ENCODE measurements at places on chromosomes 2 and 18.

DNA sequence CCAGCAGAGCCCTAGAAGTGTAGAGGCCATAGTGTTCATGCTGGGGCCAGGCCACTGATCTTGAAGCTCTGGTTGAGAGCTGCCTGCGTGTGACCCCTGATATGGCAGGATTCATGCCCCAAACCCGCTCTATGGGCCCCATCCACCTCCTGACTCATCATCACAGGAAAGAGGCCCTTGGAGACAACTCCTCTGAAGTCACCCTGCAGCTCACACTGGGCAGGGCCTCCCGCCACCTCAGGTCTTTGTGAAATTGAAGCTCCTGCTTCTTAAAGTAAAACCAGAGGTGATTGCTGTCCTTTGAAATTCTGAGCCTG, 12.0 kb upstream of the TUBB6 start:
- peak; percentile 65 for DNase-seq

DNA sequence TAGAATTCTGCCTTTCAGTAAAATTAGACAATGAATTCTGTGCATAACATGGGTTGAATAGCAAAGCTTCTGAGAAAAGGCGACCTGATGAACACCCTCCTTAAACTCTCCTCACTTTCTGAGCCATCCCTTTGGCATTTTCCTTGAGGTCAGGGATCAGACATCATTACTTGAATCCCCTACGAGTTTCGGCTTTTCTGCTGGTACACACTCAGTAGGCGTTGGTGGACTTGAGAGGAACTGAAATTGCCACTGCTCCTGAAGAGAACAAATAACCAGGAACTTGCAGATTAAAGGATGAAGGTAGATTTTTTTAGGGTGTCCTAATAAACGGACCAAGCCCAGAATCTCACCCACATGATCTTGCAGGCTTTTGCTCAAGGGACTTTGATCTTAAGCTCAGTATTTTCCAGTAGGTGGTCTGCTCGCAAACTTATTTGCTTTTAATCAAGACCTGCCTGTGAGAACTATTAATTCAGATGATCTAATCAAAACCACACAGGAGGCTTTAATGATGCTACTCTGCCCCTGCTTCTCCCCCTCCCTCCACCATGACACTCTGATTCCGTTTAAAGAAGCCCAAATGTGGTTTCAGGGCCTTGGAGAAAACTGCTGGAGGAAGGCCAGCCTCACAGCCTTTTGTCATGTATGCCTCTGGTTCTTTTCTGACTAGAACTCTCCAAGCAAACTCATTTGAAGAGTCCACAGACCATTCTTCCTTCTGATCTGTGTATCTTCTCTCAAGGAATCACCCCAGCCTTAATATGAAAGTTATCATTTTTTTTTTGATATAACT, 124.9 kb downstream of the PRKCE start:
- DNase-seq, result no peak

DNA sequence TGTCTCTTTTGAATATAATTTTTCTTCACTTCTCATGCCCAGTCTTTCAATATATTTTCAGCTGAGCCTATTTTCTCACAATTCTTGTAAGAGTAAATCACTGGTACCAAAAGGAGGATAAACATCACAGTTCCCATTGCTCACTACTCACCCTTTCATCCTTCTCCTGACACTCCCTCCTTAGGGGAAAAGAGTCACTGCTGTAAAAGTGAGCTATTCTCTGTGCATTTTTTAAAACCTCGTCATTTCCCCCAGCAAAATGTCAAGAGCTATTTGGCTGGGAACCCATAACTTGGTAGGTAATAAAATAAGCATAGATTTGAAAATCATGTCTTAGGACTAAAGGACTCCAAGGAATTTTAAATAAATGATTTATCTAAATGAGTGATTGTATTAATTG, 340.1 kb upstream of the GYPC start:
- no peak for DNase-seq

GRCh38 chr2:240603081-240603835, 16.7 kb downstream of the CAPN10 start:
- no peak for DNase-seq

GRCh38 chr2:38602136-38602731, 494 bp downstream of the HNRNPLL start:
- DNase-seq, result no peak

DNA sequence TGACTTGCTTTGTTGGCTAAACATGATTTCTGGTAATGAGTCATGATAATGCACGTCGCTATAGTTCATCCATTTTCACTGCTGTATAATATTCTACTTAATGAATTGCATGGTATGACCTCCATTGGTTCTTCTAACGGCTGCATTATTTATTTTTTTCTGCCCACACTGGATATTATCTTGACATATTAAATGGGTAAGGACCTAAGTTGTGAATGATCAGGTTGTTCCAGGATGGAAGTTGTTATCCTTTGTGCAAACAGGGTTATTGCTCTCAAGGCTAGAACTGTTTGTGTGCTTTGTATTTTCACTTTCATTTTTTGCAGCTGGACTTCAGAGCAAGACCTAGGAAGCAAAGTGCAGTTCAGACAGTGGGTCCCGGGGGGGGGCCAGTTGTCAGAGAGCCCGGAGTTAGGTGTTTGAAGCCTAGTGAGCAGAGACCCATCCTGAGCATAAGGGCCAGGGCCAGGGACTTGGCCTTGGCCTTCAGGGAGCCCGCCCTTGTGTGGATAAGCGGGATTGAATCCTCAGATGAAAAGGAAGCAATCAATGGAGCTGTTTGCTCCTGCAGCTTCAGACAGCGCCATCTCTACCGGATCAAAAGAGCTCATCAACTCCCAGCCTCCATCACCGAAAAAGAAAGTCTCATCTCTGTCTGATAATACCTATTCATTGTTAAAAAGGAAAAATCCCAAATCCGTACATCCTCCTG, 48.2 kb downstream of the AGAP1 start:
- DNase-seq, result no peak

GRCh38 chr18:78773303-78773755, 206.3 kb upstream of the SALL3 start:
- no peak for DNase-seq

GRCh38 chr2:111100765-111101162, 19.9 kb upstream of the BCL2L11 start:
- DNase-seq, result no peak

DNA sequence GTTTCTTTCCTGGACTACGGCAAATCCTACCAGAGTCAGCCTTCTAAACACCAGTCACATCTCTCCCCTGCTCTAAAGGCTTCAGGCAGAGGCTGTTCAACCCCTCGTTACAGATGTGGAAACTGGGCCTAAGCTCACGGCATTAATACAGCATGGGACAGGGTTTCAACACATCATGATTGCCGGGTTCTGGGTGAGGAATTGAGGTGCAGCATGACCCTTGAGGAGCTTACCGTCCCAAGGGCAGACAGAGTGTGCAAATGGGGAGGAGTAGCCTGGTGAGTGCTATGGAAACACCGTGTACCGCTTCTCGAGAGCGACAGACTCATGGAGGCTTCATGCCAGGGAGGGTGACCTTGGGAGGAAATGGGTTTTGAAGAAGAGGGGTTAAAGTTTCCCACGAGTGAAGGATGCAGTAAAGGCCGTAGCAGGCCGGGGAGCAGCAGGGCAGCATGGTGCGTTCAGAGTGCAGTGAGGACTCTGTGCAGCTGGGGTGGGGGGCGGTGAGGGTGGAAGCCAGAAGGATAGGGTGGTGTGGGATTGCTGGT, 51.1 kb downstream of the TGOLN2 start:
- DNase-seq, result no peak

GRCh38 chr2:172102391-172103359, at the start of gene DLX2:
DLX2 (minus strand) TSS chr2:172102900; CDS start chr2:172102538, 362 bp downstream.
- peak; percentile 92 for DNase-seq

DNA sequence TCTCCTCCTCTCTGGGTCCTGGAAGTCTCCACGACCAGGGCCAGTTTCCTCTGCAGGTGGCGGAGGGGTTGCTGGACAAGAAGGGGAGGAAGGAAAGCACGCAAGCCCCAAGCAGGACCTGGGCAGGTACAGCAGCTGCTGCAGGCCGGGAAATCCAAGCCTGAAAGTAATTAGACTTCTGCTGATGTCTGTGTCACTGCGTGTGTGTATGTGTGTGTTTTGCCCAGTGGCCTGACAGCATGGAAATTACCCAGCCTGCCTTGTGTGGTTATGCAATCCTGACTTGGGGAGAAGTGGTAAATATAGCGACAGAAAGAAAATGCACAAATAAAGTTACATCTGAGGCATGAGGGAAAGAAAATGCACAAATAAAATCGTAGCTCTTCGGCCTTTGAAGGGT, 121.8 kb upstream of the ZBTB14 start:
- DNase-seq, result no peak

GRCh38 chr18:23244401-23244800, 109.1 kb downstream of the CABLES1 start:
- no peak for DNase-seq

DNA sequence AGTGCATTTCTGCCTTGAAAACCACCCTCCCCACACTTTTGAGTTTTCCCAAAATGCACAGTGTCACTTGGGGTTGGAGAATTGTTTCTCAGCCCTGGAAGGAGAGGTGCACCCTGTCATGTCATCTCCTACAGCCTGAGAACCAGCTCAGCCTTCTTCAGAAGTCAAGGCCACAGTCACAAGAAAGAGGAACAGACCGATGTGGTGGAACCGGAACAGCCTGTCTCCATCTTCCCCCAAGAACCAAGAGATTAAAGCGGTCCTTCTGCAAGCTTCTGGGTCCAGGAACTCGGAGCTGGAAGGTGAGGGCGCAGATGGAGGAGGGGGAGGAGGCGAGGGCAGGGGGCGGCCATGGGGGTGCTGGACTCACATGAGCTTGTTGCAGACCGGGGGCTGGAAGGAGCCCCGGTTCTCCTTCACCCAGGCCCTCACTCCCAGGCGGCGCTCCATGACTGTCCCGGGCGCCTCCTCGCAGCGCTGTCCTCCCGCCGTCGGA, 248 bp downstream of the HAAO start:
- no peak for DNase-seq

- no peak for DNase-seq
These were observed 494 bp downstream of the ANKZF1 start for GRCh38 chr2:219230059-219230540.

GRCh38 chr2:198596985-198597384, 792.6 kb downstream of the PLCL1 start:
- DNase-seq, result no peak

DNA sequence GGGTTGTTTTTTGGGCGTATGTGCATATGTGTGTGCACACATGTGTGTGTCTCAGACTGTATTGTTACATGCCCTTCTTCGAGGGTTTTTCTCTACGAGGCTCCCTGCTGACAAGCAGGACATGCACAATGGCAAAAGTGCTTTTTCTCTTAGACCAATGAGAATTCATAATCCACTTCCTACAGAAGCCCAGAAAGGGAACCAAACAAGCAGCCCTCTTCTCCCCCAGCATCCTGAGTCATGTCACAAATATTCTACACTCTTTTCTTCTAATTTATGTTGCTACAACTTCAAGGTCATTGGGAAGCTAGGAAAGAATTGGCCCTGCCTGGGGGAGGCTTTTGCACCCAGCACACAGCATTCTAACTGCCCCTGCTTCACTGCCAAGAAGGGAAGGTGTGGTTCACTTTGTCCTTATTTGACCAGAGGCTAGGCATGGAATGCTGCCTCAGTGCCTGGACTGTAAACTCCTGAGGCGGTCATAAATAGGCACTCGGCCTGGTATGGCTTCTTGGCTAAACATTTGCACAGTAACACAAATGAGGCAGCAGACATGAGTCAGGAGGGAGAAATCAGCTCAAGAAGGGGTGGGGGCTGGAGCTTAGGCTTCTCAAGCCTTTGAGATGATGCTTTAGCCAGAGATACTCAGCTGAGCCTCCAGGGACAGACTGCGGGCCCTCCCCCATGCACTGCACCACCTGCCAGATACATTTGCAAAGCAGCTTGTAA, 92.7 kb upstream of the KLF7 start:
- peak; percentile 100 for DNase-seq

Data from HFFc6 (cell line).